ENCODE measurements at places on chromosomes 6 and 20. TPM values are rescaled to one million over a fixed set of nuclear protein-coding genes. Genes with fewer than 3 reads are reported as not detected.

GRCh38 chr6:97790926-97791590 is 508.0 kb upstream of the MMS22L start:
- DNase-seq: no peak

- no peak for DNase-seq
Observed at GRCh38 chr6:107817784-107818183, 6.3 kb downstream of the SCML4 start.

GRCh38 chr6:148943451-148943850 is 196.6 kb downstream of the UST start:
- DNase-seq: peak; percentile 74

DNA sequence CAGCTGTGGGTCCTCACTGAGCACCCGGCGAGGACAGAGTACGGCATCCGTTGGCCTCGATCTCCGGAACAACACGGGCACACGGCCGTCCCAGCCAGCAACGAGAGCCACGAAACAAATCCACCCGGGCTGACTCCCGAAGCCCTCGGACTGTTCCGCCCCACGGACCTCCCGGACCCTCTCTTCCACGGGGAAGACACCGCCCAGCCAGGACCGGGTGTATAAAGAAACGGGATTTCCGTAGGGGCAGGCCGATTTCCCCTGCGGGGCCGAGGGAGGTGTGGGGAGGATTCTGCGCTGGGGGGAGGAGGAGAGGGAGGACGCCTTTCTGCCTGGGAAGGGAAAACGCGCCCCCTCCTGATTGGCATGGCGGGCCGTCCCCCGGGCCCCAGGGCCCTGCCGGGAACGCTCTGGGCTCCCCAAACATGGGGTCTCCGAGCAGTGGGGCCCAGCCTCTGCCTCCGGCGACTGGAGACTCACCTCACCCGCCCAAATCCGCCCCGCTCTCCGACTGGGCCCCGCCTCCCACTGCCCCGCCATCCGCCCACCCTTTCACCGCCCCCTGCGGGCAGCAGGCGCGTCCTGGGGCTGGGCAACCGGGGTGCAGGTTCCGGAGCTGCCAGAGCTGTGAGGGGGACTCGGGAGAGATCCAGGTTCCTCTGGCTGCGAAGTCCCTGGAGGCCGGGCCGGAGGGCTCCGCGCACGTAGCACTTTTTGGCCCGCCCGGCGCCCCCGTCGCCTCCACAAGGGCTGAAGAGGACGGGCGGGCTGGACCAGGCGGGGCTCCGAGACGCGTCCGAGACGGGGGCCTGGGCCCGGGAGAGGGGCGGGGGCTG is 679 bp upstream of the PPDPF start:
- no peak for DNase-seq

GRCh38 chr20:38722683-38723016 is 1.6 kb upstream of the SLC32A1 start:
- DNase-seq: no peak

DNA sequence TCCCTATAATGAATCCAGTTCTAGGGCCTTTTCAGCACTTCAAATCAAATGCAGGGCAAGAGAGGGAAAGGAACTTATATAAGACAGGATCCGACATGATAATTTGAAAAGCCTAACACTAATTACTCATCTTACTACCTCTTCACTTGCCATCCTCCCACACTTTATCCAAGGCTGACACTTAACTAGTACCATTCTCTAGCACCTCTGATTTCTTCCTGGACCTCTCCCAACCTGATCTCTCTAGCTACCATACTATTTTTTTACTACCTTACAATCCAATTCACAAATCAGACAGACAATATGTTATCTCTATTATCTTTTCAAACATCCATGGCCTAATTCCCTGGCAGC is 50.4 kb downstream of the BTBD9 start:
- no peak for DNase-seq

Gene KCNB1
- polyA plus RNA-seq: 10.3 TPM

Gene ADGRF1
- polyA plus RNA-seq: 0.14 TPM

Gene VSTM2L
- 2.5 TPM for polyA plus RNA-seq
